ENCODE measurements at places on chromosomes 12 and 14. TPM values are rescaled to one million over a fixed set of nuclear protein-coding genes. Genes with fewer than 3 reads are reported as not detected.

Gene ANGEL1
- total RNA-seq: 21.5 TPM

- no peak for DNase-seq
Observed at GRCh38 chr14:105536051-105536450, 9.7 kb downstream of the TMEM121 start.

DNA sequence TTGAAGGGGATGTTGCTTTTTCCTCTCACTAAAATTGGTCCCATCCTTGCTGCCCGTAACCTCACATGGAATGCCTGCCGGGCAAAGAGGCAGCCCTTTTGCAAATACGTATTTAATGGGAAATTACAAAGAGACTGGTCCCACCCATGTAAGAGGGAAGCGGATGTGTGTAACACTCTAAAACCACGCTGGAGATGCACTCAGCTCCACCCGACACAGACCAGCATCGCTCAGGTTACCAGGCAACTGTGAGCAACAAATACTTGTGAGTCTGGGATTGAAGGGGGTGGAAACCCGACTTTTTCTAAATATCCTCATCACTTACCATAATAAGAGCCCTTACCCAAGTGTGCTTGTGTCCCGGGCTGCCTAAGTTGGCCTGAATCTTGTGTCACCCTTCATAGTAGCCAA lies 47.7 kb downstream of the ELK3 start:
- DNase-seq: peak; percentile 48

Gene SERPINA5
- 1.5 TPM for total RNA-seq

DNA sequence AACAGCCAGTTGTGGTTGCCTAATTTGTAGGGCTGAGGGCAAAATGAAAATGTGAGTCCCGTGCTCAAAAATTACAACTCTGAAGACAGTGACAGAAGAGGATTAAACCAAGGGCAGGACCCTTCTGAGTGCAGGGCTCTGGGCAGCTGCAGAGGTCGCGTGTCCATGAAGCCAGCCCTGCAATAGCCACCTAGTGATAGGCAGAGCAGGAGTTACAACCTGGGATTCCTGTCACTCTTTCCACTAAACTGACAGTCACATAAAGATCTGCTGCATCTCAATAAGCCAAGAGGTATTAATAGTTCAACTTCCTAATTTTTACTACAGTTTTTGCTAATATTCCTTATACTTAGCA lies 94.1 kb downstream of the SLC2A13 start:
- DNase-seq: no peak

GRCh38 chr14:105167303-105168092 lies 1.1 kb downstream of the JAG2 start:
- DNase-seq: peak; percentile 73

- DNase-seq: peak; percentile 77
Observed at GRCh38 chr12:120529641-120530417, 871 bp upstream of the COQ5 start.

DNA sequence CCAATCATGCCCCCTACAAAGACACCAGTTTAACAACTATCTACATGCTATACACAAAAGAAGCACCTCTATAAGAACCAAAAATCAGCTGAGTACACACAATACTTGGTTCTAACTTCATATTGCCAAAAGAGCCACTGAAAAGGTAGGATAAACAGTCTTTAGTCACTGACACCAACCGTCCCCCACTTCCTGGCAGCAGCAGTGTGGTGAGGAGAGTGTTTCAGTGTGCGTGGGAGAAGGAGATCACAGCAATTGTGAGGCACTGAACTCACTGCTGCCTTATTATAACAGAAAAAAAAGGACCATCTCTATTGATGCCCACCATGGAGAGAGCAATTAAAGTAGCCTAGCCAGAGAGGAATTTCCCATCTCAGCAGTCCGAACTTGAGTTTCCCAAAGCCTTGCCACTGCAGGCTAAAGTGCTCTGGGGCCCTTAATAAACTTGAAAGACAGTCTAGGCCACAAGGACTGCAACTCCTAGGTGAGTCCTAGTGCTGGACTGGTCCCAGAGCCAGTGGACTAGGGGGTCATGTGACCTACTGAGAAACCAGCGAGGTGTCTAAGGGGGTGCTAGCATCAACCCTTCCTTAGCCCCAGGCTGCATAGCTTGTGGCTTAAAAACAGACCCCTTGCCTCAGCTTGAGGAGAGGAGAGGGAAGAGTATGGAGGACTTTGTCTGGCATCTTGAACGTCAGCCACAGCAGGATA lies 37.1 kb upstream of the LMNTD1 start:
- DNase-seq: no peak

Measured in endodermal cell (in vitro differentiated cells).